ENCODE measurements at places on chromosomes 13 and 19. TPM values are rescaled to one million over a fixed set of nuclear protein-coding genes. Genes with fewer than 3 reads are reported as not detected.

The TMC4 gene
- 0.36 TPM for total RNA-seq

The FBXO17 gene
- 4.4 TPM for total RNA-seq

The TSC22D1 gene
- total RNA-seq, result 174 TPM

The ISOC2 gene
- total RNA-seq, result 14.0 TPM

The DLL3 gene
- total RNA-seq, result 16.8 TPM

The CYP2A6 gene
- total RNA-seq, result not detected

The KLK8 gene
- total RNA-seq, result not detected

The CYP4F8 gene
- not detected for total RNA-seq

The RXFP2 gene
- total RNA-seq, result 0.18 TPM

The FXYD1 gene
- 1.5 TPM for total RNA-seq

The SYNE4 gene
- total RNA-seq, result 0.36 TPM

The STRN4 gene
- total RNA-seq, result 73.6 TPM

The ZNF497 gene
- 7.0 TPM for total RNA-seq

The JUNB gene
- total RNA-seq, result 9.0 TPM

The S1PR2 gene
- total RNA-seq, result 4.9 TPM

The GAS6 gene
- total RNA-seq, result 18.1 TPM

The SIGLEC10 gene
- 2.6 TPM for total RNA-seq

The TINCR gene
- 1.1 TPM for total RNA-seq

The SIGLEC8 gene
- 0.82 TPM for total RNA-seq

The B3GNT8 gene
- 0.18 TPM for total RNA-seq

The SIGLECL1 gene
- not detected for total RNA-seq

The TEAD2 gene
- 15.3 TPM for total RNA-seq

The IZUMO4 gene
- 4.4 TPM for total RNA-seq

The SIAH3 gene
- 18.0 TPM for total RNA-seq

The TGFBR3L gene
- total RNA-seq, result not detected

Measured in cerebellum (tissue), 4 donors.